ENCODE measurements at places on chromosomes 13 and 19.
A peak's percentile ranks its signal among the peaks of the same experiment; 100 is the strongest.

GRCh38 chr13:101417501-101417900 lies 1.2 kb upstream of the NALCN start:
- DNase-seq = no peak

DNA sequence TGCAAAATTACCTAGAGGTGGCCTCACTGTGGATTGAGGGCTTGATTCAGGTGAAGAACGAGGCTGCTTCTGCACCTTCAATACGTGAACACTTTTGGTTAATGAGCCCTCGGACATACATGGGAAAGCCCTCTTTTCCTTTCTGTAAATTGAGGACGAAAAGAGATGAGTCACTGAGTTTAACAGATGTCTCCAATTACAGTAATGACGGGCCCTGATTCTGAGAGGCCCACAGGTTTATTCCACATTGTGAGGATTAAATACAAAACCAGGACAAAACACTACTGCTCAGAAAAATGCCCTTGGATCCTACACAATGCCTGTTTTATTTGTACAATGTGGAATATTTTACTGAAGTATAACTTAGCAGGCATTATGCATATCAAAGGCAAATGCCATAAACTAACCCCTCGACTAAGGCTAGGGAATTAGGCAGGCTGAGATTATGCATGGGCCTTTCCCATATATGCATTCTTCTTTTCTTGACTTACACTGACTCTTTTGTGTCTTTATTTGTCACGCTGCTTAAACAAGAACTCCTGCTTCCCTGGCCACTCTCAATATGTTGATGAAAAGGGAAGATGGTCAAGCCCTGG lies 819.9 kb downstream of the OLFM4 start:
- DNase-seq = no peak

DNA sequence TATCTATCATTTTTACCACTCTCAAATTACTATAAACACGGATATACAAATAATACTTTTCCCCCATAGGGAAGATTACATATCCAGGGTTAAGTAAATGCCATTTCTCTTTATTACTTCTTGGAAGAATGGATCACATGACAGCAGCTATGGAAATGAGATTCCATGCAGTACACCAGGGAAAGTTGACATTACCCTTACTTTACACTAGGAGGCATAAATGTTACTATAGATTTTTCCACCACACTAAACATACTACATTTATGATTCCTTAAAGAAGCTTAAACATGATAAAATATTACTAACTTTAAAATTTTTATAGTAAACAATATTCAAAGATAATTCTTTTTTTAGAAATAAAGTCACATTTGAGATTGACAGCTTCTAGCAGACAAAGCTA lies 611.4 kb downstream of the PCDH9 start:
- no peak for DNase-seq

DNA sequence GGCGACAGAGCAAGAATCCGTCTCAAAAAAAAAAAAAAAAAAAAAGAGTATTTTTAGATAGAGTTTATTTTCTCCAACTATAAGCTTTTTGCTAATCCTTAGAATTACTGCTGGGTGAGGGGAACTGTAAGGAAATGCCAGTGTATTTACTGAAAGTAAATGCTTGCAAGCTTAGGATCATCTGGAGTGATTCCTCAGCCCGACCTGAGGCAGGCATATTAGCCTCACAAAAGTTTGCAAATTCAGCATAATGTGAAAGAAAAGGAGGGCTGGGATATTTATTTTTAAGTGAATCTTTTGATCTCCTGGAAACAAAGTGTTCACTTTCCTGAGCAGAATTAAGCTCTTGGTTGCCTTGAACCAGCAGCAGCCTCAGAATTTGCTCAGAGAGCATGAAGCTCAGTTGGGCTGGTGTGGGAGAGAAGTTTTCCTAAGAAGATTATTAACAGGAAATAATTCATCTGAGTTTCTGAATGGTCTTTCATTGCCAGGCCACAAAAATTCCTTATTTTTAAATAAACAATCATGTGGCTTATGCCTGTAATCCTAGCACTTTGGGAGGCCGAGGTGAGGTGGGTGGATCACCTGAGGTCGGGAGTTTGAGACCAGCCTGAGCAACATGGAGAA lies 24.7 kb upstream of the SPATA13 start:
- DNase-seq = no peak

DNA sequence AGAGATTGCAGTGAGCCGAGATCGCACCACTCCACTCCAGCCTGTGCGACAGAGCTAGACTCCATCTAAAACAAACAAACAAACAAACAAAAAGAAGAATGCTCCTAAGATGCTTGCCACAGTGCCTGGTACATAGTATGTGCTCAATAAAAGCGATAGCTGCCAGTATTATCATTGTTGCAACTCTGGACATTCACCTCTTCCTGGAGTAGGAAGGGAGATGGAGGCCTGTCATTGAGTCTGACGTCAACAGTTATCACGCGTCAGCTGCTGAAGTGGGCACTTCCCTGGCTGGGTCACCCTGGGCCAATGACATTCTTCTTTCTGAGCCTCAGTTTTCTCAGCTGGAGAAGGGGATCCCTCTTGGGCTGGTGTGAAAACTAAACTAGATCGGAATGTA lies 4.2 kb upstream of the PLAUR start:
- peak; percentile 68 for DNase-seq

DNA sequence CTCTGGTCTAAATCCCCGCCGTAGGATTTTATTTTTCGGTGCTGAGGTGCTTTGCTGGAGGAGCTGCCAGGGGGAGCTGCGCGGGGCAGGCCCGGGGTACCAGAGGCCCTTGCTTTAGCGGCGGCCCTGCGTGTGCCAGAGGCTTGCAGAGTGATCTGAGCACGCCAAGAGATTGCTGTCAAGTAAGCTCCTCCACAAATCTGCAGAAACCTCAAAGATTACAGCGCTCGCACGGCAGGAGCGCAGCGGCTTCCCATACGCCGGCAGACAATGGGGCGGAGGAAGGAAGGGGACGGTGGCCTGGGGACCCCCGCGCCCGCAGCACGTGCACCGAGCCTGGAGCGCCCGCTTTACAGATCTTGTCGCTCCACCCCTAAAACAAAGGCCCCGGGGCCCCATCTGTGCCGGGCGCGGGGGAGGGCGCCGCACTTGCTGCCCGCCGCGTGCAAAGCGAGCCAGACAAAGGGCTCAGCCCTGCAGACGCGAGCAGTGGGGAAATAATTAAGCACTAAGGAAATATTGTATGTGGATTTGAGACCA lies 9.1 kb upstream of the C19orf12 start:
- DNase-seq = no peak

DNA sequence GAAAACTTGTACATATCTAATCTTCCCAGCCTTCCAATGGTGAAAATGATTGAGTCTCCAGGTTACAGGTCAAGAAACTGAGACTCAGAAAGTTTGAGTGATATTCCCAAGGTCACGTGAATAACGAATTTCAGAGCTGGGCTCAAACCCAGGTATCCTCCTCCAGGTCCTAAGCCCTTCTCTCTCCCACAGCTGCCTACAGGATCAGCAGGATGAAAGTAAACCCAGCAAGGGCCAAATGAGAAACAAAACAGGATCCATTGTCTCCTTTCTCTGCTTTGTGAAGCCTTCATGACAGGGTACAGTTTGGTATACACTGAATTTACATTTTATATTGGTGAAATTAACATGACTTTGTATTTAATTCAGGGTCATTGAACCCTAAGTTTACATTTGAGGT lies 208.1 kb downstream of the RBM26 start:
- no peak for DNase-seq

DNA sequence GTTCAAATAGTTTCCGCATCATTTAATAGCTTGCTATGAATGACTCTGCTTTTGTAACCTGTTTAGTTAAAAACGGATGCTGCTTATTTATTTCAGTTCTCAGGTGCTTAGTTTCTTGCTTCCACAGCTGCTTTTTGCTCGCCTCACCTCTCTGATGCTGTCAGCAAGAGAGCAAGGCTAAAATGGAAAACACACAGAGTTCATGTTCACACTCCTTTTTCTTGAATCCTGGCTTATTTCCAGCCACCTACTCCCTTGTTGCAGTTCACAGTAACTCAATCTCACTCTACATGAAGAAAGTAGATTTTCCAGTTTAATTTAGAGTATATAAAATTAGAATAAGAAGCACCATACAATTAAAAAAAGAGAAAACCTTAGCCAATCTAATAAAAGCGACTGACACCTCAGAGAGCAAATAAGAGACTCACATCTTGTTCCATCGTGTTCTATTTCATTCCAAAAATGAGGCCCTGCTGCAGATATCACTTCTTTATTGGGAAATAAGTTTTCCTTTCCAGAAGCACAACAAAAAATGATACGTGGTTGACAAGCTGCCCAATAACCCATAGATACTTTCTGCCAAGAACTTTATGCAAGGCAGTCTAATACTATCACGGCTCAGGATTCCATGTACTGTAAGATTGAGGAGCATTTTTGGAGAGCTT lies 326.1 kb upstream of the SLITRK1 start:
- DNase-seq = no peak

DNA sequence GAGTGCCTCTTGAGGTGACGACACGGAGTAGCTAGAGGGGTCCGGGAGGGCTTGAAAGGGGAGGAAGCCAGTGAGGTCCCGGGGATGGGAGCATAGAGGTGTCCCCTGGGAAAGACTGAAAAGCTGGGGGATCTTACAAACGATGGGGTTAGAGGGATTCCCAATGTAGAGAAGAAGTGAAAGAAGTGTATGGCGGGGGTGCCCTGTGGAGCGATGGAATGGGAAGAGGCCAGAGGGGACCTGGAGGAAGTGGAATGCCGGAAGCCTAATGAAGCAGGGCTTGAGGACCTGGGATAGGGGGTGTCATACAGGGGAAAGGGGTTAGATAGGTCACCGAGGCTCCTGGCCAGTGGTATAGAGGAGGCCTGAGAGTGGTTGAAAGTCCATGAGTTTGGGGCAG lies 580 bp downstream of the AP2A1 start:
- DNase-seq = no peak

GRCh38 chr13:104357174-104357573 lies 1291.0 kb upstream of the SLC10A2 start:
- DNase-seq = no peak

GRCh38 chr19:46890423-46891170 lies 29.8 kb downstream of the ARHGAP35 start:
- no peak for DNase-seq

DNA sequence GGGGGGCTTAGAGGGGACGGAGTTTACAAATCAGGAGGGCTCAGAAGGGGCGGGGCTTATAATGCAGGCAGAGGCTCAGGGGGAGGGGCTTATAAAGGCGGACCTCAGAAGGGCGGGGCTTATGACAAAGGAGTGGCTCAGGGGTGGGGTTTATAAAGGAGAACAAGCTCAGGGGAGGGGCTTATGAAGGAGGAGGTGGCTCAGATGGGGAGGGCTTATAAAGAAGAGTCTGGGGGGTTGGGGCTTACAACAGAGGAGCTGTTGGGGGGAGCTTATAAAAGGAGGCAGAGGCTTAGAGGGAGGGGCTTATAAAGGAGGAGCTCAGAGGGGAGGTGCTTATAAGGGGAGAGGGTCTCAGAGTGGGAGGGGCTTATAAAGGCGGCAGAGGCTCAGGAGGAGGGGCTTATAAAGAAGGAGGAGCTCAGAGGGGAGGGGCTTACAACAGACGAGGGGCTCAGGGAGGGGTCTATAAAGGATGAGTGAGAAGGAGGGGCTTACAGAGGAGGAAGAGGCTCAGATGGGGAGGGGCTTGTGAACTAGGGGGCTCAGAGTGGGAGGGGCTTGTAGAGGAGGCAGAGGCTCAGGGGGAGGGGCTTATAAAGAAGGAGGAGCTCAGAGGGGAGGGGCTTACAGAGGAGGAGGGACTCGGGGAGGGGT lies 1.0 kb downstream of the SMIM24 start:
- peak; percentile 76 for DNase-seq

DNA sequence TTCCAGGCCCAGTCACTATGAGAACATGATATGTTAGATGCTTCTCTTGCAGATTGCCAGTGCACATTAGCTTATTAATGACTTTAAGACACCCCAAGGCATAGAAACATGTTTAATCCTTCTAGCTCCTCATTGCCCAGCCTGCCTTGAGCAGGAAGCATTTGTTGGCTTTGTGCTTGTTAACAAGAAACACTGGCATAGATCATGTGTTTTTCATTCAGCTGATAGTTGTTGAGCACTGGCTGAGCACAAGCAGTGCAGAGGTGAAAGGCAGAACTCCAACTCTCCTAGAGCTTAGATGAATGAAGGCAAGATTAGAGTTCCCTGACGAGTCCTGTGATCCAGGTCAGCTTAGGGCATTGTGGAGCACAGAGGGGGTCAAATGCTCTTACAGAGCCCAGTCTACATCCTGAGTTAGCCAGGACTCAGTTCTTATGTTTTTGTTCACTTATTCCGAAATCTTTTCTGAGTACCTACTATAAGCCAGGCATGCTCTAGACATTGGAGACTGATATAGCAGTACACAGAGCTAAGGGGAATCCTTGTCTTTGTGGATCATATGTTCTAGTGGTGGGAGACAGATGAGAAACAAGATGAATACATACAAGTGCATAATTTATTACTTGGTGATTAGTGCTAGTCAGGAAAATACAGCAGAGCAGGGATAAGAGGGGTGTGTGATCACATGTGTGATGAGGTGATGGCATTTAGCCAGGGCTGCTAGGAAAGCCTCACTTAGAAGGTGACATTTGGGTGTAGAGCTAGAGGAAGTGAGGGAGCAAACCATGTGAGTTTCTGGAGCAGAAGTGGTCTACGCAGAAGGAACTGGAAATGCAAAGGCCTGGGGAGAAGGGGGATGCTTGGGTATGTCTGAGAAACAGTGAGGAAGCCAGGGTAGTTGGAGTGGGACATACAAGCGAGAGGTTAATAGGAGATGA lies 101.2 kb downstream of the WASF3 start:
- DNase-seq = no peak

- peak; percentile 24 for DNase-seq
Observed at GRCh38 chr19:46824890-46825730, 25.5 kb downstream of the AP2S1 start.

- DNase-seq = no peak
Observed at GRCh38 chr19:51749979-51750378, 1.7 kb downstream of the FPR1 start.

- no peak for DNase-seq
Observed at GRCh38 chr19:38538386-38538785, 79.4 kb downstream of the MAP4K1 start.
